Ovary (tissue), 10 donors: ENCODE measurements at places on chromosomes 2 and 18. TPM values are rescaled to one million over a fixed set of nuclear protein-coding genes. Genes with fewer than 3 reads are reported as not detected.

Gene CKAP2L
- total RNA-seq = 0.11 TPM

Gene CREG2
- 0.51 TPM for total RNA-seq

Gene LYG2
- total RNA-seq = not detected

Gene MALL
- 4.8 TPM for total RNA-seq

Gene SP110
- total RNA-seq = 21.4 TPM

Gene FAM124B
- total RNA-seq = 0.11 TPM

Gene KLHL30
- total RNA-seq = 0.60 TPM

Gene TWIST2
- total RNA-seq = 78.9 TPM

- no peaks in the 10 kb centered on the region for H3K27me3 ChIP-seq
- no peak for DNase-seq
- H3K4me3 ChIP-seq = peak overlapping the region; percentile 60
- H3K27ac ChIP-seq = no peak overlapping the region
- peaks cover 2% of the 10 kb centered on the region for H3K4me1 ChIP-seq
These were observed 695 bp downstream of the RBFA start for GRCh38 chr18:80034852-80035406.

DNA sequence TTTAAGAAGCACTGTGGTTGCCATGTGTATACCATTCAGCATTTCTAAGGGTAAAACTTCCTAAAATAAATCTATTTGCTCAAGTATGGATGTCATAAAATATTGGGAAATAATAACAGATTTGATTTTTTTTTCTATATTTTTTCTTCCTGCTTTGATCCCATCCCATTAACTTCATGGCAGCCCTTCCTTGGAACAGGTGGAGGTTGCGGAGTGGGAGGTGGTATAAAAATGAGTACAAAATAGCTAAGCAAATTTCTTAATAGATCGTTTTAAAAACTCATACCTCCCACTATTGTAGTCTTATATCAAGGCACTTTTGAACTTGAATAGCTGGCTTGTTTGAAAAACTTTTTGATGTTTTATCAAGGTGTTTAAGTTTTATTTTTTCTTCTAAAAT lies 152.1 kb upstream of the KYNU start:
- H3K27ac ChIP-seq = no peak overlapping the region
- H3K27me3 ChIP-seq = no peaks in the 10 kb centered on the region
- H3K4me3 ChIP-seq = no peak overlapping the region
- H3K36me3 ChIP-seq = no peaks in the 10 kb centered on the region
- no peak for DNase-seq
- no peaks in the 10 kb centered on the region for H3K4me1 ChIP-seq

- H3K27me3 ChIP-seq = no peaks in the 10 kb centered on the region
- H3K27ac ChIP-seq = peak overlapping the region; percentile 87
- peak overlapping the region; percentile 54 for H3K4me3 ChIP-seq
- peak; percentile 98 for DNase-seq
- no peaks in the 10 kb centered on the region for H3K36me3 ChIP-seq
These were observed 555 bp downstream of the TMEM18 start for GRCh38 chr2:676647-677055.

- H3K27ac ChIP-seq = no peak overlapping the region
- no peaks in the 10 kb centered on the region for H3K27me3 ChIP-seq
- no peak overlapping the region for H3K4me3 ChIP-seq
- H3K4me1 ChIP-seq = no peaks in the 10 kb centered on the region
- H3K36me3 ChIP-seq = no peaks in the 10 kb centered on the region
These were observed 104.8 kb downstream of the NOL10 start for GRCh38 chr2:10584843-10585475.

- no peaks in the 10 kb centered on the region for H3K36me3 ChIP-seq
- no peak overlapping the region for H3K4me3 ChIP-seq
- H3K4me1 ChIP-seq = no peaks in the 10 kb centered on the region
- no peaks in the 10 kb centered on the region for H3K27me3 ChIP-seq
These were observed 241.9 kb upstream of the SLC14A2 start for GRCh38 chr18:45373286-45373880.

GRCh38 chr18:63105636-63106316 lies 213.8 kb downstream of the BCL2 start:
- no peaks in the 10 kb centered on the region for H3K27me3 ChIP-seq
- no peak for DNase-seq
- no peaks in the 10 kb centered on the region for H3K4me1 ChIP-seq
- no peak overlapping the region for H3K4me3 ChIP-seq
- H3K27ac ChIP-seq = no peak overlapping the region
